ENCODE measurements at places on chromosomes 2 and 18. TPM values are rescaled to one million over a fixed set of nuclear protein-coding genes. Genes with fewer than 3 reads are reported as not detected.

DNA sequence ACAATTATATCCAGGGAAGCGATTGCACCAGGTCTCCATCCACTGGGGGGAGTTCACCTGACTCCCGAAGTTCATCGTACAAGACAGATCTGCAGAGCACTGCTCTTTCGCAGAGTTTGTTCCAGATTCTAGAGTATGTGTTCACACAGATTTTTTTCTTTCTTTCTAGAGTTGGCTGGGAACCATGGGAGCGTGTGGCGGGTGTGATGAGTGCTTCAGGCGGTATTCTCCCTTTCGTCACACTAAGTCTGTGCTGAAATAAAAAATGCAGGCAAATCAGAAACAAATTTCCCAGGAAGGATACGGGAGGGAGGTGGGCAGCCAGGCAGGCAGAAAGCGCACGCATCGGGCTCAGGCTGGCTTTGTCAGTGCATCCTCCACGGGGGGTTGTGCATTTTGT, 129.8 kb upstream of the SOX11 start:
- ATAC-seq: no peak

Gene CCDC85A
- total RNA-seq: 3.6 TPM

Gene TBR1
- total RNA-seq: 0.71 TPM

GRCh38 chr2:71082402-71083252, 14.2 kb downstream of the NAGK start:
- ATAC-seq: no peak

Gene UGT1A4
- total RNA-seq: 1.6 TPM
